ENCODE measurements at places on chromosomes 3 and 15.

DNA sequence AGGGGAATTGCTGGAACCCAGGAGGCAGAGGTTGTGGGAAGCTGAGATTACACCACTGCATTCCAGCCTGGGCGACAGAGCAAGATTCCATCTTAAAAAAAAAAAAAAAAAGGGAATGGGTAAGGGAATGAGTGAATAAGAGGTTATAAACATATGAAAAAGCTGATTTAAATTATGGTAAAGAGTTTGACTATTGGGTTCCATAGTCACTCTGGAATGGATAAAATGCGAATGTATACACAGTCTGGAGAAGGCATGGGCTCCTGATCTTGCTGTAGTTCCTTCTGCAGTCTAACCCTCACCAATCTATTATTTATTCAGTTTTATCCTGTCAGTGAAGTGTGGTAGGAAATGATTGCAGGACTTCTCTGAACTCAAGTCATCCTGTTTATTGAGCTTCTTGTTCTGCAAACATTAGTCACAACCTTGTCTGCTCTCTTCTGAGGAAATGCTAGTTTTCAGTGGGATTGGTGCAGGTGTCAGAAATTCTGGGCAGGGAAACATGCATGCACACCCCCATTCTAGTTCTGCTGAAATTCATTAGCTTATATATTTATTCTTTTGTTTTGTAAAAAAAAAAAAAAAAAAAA lies 190.9 kb upstream of the CFAP20DC start:
- no peak for DNase-seq

DNA sequence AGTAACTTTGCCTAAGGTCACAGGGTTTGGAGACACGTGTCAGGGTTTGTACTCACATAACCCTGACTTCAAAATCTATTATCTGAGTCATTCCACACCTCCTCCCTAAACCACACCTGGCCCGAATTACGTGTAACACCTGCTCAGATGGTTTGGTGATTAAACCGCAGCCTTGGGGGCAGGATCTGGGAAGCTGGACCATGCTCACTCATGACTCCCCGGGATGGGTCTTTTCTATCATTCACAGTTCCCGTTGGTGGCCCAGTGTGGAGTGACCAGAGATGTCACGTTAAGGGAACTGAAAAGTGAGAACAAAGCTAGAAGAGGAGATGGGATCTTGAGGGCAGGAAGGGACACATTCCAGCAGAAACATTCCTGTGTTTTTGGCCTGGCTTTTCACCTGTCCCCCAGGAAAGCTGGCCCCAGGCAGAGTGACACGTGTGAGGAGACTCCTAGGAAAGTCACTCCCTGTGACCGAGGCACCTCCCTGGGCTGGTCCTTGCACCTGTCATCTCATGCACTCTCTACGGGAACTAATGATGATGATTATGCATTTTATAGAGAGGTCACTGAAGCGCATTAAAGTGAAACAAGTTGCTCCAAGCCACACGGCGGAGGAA lies 75.4 kb upstream of the POMGNT2 start:
- DNase-seq, result no peak

DNA sequence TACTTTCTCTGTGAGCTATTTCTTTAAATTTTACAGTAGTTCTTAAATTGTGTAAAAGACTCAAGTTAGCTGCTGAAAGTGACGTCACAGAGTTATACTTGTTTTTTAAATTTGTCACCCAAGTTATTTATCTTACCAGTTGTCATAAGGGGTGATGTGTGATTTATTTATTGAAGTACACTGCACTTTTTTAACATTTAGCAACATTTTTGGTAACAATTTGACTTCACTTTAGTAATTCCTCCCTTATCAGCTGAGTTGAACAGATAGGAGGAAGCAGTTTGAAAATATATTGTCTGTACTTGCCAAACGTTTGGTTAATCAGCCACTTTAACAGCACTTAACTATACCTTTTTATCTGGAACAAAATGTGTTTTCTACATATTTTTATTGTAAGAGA lies 3.8 kb downstream of the STT3B start:
- no peak for DNase-seq

DNA sequence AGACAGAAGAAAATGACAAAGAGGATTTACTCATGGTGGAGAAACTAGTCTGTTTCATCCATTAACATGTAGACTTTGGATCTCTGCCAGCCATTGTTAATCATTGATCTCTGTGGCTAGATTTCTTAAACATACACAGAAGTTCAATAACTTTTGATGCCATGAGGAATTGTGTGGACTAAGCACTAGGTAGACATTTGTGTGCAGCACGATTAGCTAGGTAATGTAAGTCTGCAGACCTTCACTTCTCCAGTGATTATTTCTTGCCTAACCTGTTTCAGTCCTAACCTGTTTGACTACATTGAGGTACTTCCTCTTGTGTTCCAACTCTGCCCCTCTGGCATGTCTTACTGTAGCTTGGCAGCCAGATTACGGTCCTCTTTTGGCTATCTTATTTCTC lies 928.5 kb upstream of the ROBO1 start:
- DNase-seq, result peak; percentile 5

DNA sequence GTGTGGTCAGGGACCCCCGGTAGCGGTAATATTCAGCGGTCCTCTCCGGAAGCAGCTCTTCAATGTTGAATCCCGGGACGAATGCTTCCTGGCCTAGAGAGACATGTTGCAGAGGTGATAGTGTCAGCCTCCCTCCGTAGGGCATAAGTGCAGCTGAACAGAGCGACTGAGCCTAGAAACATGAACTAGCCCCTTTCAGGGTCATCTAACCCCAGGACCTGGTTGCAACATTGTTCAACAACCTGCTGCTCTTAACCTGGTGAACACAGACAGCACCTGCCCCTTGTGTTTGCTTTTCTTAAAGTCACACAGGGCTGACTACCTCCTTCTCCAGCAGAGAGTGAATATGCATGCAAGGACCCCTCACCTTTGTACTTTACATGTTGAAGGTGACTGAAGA lies 41.3 kb downstream of the CA12 start:
- no peak for DNase-seq

Data from NCI-H82 (cell line).